Activated naive CD4-positive, alpha-beta T cell treated with anti-CD3 and anti-CD28 coated beads, Interleukin-2, amount 50 U/mL, for 16 hours (primary cell): ENCODE measurements at places on chromosomes 6 and 20.

DNA sequence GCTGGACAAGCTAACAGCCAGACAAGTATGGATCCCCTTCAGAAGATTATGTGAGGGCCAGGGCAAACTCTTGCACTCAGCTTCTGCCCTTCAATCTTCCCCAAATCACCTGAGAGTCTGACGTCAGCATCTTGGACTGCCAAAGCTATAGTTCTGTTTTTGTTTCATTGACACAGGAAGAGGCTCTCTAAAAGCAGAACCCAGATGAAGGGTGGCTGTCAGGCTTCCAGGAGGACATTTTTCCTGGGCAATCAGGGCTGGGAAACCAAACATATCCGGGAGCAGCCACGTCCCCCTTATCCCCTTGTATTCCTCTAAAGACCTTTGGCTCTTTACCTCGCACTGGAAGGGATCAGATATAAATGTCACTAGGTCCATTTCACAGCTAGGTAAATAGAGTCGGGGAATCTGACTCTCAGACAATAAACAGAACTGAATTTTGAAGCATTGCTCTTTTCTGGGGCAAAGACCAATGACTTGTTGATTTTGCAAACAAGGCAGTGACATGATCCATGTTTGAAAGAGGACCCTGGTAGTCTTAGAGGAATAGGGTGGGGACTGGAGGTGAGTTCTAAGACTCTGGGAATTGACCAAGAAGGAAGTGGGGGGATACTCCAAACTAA lies 13.3 kb downstream of the MAFB start:
- DNase-seq: no peak

DNA sequence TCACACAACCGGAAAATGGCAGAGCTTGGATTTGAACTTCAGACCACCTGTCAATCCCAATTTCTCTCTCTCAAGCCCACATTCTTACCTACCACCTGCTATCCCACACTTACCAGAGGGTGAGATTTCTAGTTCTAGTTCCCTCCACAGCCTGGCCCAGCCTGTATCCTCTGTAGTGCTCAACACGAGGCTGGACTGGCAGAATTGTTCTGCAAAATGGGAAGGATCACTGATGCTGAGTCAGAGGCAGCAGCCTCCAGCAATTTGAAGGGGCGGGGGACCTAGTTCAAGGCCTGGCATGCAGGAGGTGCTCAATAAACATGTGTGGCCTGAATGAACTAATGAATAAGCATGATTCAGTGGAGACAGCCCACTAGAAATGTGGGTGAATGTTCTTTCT lies 53.6 kb upstream of the TTPAL start:
- no peak for DNase-seq

- DNase-seq: no peak
Observed at GRCh38 chr6:75281653-75282052, 2.9 kb downstream of the TMEM30A start.

DNA sequence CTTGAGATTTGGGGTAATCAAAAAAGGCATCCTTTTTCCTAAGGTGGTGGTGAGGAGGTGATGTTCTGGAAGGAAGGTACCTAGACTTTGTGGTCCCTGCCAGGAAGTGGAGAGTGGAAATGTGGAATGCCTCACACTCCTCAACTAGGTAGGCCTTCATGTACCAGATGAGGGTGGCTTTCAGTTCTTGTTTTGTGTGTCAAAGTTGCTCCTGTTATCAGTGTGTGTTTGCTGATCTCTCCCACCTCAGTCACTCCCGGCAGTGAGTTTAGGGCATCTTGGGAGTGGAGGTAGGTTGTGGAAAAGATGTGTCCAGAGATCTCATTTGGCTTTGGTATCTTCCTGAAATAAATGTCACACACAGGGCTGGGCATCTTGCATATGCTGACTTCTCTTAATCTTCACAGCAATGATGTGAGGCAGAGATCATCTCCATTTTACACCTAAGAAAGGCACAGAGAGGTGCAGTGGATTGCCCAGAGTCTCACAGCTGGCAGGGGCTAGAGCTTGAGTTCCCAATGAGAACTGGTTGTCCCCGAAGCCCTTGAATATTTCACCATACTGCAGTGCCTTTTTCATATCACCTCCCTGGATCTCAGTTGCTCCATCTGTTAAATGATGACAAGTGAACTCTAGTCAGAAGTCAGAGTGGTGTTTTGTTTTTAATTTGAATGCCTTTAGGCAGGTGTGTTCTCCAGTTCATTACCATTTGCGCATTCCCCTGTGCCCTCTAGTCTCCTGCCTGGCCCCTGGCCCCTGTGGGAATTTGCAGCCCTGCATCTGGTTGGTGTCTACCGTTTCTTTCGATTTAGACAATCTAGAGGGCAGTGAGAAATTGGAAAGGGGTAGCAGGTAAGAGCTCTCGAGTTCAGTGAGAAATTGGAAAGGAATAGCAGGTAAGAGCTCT lies 2.9 kb downstream of the PKIG start:
- no peak for DNase-seq

- no peak for DNase-seq
Observed at GRCh38 chr6:43990627-43991619, 136.3 kb downstream of the MRPL14 start.

DNA sequence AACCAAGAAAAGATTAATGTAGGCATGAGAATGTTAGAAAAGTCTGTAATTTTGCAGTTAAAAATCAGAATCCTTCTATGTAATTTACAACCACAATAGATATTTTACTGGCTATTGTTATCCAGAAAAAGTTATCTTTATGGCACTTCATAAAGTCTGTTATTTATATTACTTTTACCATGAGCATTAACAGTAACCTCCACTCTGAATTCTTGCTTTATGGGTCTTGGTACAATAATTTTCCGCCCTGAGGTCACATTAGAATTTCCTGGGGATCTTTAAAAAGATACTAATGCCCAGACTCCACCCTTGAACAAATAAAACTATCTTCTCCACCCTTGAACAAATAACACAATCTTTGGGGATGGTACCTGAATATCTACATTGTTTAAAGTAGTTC lies 9.6 kb downstream of the RSPO3 start:
- DNase-seq: no peak

- no peak for DNase-seq
Observed at GRCh38 chr20:55605594-55605993, 399.7 kb downstream of the CBLN4 start.

- no peak for DNase-seq
Observed at GRCh38 chr6:88008411-88008810, 39.2 kb upstream of the SPACA1 start.

DNA sequence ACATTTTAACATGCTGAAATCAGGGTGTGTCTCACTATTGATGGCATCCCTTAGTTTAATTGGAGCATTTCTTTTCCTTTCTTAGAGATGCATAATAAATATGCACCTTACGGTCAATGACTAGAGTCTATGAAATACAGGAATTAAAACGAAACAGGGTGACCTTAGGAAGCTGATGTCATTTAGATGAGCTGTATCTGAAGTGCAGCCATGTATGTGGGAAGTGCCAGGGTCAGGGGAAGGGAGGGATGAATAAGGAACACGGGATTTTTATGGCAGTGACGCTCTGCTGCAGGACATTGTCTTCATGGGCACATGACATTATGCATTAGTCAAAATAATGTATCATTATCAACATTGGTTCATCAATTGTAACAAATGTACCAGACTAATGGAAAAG lies 84.0 kb downstream of the AGPAT4 start:
- no peak for DNase-seq

DNA sequence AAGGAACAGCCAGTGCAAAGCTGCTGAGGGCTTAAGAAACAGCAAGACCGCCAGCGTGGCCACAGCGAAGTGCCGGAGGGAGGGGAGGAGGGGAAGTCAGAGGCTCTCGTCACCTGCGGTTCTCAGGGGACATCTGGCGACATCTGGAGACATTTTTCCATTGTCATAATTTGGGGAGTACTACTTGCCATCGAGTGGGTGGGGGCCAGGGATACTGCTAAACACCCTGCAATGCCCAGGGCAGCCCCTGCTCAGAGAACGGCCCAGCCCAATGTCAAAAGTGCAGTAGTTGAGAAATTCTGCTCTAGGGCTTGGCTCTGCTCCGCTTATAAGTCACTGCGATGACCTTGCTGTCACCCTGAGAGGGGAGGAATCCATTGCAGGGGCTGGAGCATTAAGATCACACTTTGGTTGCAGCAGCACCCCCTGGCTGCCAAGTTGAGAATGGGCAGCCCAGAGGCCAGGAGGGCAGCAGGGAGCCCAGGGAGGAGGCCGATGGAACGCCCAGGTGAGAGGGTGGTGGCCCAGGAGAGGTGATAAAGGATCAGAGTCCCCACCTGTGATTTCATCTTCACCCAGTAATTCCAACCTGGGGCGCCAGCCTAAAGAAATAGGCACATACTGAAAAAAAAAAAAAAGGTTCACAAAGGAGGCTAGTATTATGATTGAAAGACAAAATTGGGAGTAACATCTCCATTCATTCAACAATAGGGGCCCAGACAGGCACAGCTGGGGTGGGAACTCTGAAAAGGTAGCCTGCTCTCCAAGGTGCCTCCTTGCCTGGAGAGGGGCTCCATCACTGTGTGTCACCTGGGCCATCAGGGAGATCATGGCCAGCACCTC lies 218.2 kb downstream of the BMP7 start:
- DNase-seq: no peak

DNA sequence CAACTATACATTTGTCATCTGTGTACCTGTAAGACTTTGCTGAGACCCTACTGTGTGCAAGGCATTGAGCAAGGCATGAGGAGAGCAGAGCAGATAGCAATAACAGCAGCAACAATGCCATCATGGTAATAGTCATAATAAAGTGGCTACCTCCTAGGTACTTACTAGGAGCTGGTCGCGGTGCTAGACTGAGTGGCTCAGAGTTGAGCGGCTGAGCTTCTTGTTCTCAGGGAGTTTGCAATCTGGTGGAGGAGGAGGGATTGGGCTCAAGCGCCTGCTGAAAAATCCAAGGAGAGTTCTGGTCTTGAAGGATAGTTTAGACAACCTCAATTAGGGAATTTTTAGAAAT lies 25.3 kb upstream of the CCDC167 start:
- no peak for DNase-seq

DNA sequence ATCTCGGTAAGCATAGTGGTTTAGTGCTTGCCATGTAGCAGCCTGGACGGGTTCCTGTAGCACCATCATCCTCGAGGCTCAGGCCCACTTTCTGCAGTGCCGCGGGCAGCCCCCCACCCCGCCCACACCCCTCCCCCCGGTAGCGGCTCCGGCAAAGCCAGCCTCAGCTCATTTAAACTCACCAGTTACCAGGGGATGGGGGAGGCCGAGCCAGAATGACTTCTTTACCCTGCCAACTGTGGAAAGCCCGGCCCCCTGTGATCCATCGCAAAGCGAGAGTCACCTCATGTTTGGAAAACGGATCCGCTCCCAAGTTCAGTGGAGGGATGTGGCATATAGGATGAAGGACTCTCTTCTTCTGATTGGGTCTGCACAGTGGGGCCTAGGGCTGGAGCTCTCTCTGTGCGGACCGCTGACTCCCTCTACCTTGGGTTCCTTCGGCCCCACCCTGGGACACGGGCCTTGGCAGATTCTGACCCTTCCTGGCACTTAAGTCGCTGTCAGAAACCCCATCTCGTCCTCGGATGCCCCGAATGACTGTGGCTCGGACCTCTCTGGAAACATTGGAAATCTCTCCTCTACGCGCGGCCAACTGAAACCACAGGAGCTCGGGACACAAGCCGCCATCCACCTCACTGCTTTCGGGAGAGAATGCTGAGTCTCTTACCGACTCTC lies 337.8 kb upstream of the DEFB115 start:
- no peak for DNase-seq
